Stimulated activated CD4-positive, alpha-beta T cell treated with anti-CD3 and anti-CD28 coated beads, Interleukin-4, amount 100 ng/mL, for 24 hours (primary cell): ENCODE measurements at places on chromosomes 16 and 17.

GRCh38 chr16:54901606-54902005 is 29.1 kb upstream of the IRX5 start:
- no peak for DNase-seq

GRCh38 chr16:82623241-82623640 is 3.5 kb upstream of the CDH13 start:
- DNase-seq = no peak

GRCh38 chr16:14309001-14309886 is 238.1 kb downstream of the MRTFB start:
- peak; percentile 17 for DNase-seq

- no peak for DNase-seq
Observed at GRCh38 chr16:67780847-67781564, 25.4 kb downstream of the RANBP10 start.

DNA sequence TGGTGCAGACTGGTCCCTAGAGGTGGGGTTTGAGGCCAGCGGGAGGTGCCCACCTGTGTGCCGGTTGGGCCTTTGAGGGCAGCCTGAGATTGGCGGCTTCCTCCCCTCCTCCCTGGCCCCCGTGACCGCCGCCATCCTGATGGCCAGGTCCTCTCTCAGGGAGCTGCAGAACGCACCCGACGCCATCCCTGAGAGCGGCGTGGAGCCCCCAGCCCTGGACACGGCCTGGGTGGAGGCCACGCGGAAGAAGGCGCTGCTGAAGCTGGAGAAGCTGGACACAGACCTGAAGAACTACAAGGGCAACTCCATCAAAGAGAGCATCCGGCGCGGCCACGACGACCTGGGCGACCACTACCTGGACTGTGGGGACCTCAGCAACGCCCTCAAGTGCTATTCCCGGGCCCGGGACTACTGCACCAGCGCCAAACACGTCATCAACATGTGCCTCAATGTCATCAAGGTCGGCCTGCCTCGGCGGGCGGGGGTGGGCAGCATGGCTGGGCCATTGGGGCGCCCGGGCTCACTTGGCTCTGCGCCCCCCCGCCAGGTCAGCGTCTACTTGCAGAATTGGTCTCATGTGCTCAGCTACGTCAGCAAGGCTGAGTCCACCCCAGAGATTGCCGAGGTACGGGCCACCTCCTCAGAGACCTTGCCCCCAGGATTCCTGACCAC is 2.8 kb downstream of the GPS1 start:
- DNase-seq = no peak

- DNase-seq = no peak
Observed at GRCh38 chr17:19508577-19508867, 25.1 kb upstream of the SLC47A1 start.

GRCh38 chr17:77958716-77959125 is 218 bp downstream of the TNRC6C start:
- DNase-seq = peak; percentile 23

- DNase-seq = no peak
Observed at GRCh38 chr17:51164911-51165679, 1.1 kb upstream of the NME2 start.

- no peak for DNase-seq
Observed at GRCh38 chr17:4195306-4195705, 52.3 kb downstream of the CYB5D2 start.

DNA sequence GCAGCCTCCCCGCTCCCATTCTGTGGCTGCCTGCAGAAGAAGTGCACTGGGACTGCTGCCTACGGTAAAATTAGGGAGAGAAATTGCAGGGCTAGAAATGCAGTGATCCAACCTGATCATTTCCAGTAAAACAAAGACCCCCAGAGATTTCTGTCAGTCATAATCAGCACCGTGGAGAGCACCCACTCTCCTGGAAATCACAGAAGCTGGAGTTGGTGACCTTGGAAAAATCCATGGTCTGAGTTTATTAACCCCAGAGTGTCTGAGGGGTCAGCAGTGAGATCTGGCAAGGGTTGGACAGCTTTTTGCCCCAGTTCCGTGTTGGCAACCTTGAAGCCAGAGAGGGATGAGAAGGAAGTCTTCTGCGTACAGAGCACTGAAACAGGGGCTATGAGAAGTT is 7.8 kb downstream of the SYCE1L start:
- no peak for DNase-seq

- no peak for DNase-seq
Observed at GRCh38 chr16:48811478-48811877, 201.5 kb upstream of the N4BP1 start.

DNA sequence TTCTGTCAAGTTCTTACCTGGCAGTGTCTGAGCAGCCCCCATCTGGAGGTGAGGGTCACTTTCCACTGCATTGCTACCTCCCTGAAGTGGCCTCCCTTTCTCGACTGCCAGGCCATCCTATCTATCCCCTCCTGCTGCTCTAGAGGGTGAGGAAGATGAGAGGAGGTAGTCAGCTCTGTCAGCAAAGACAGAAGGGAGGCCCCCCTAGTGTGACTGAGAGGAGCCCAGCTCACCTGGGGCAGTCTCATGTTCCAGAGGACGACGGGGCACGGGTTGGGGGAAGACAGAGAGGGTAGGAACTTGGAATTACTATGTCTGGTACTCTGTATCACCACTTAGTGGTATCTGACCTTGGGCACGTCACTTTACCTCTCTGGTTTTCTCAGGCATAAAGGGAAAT is 22.0 kb downstream of the MYO19 start:
- no peak for DNase-seq

- no peak for DNase-seq
Observed at GRCh38 chr17:34413443-34414119, 50.5 kb upstream of the CCL1 start.

DNA sequence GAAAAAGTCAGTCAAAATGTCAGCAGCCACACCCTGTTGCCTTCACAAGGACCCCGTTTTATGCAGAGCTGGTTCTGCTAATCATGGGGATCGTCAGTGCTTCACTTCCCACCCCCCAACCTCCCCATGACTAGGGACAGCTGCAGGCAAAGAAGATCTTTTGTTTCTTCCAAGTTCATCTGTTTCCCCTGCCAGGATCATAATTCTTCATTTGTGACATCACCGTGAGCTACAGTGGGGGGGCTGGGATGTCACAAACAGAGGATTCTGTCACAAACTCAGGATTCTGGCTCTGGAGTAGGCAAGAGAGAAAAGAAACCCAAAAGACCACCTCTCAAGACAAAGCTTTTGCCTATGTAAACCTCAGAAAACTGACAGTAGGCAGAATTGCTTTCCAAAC is 24.7 kb downstream of the DNAJC7 start:
- DNase-seq = no peak

- no peak for DNase-seq
Observed at GRCh38 chr17:33640629-33641028, 347.5 kb upstream of the ASIC2 start.

- DNase-seq = no peak
Observed at GRCh38 chr16:12496186-12496585, 307.5 kb downstream of the CPPED1 start.

GRCh38 chr16:52460639-52461178 is 86.2 kb downstream of the TOX3 start:
- no peak for DNase-seq
